ENCODE measurements at places on chromosomes 7 and 10. TPM values are rescaled to one million over a fixed set of nuclear protein-coding genes. Genes with fewer than 3 reads are reported as not detected.
A peak's percentile ranks its signal among the peaks of the same experiment; 100 is the strongest.

The ZPBP gene
- not detected for total RNA-seq

GRCh38 chr10:3777981-3778691 is 6.9 kb downstream of the KLF6 start:
- H3K36me3 ChIP-seq, result peaks cover 73% of the 10 kb centered on the region
- peak overlapping the region; percentile 80 for H3K4me3 ChIP-seq
- peaks cover 72% of the 10 kb centered on the region for H3K4me1 ChIP-seq
- peak overlapping the region; percentile 100 for H3K27ac ChIP-seq
- peak; percentile 15 for DNase-seq

- DNase-seq, result peak; percentile 94
- H3K27me3 ChIP-seq, result peaks cover 4% of the 10 kb centered on the region
- H3K27ac ChIP-seq, result no peak overlapping the region
- peaks cover 3% of the 10 kb centered on the region for H3K4me1 ChIP-seq
- H3K36me3 ChIP-seq, result no peaks in the 10 kb centered on the region
- H3K4me3 ChIP-seq, result no peak overlapping the region
Measured at GRCh38 chr7:155066417-155066950, 3.6 kb upstream of the HTR5A start.

DNA sequence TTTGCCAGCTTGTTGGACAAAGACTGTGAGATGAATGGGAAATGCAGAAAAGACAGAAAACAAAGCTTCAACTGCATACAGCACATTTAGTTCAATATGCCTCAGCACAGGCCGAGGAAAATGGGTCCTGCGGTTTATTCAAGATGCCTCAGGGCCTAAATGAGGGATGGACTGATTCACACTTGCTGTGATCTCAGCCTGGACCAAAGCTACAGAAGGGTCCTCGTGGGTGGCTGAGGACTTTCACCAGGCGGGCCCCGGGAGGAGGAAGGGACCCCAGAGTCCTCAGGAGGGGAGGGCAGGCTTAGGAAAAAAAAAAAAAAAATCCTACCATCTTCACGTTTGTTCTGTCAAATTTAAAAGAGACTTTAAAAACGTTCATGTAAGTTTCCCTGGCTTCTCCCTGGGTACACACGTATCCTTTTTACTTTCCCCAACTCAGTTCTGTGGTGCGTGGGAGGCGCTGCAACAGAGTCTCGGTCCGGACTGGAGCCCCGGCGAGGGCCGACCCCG is 624 bp upstream of the ZNF783 start:
- DNase-seq, result no peak
- H3K36me3 ChIP-seq, result peaks cover 18% of the 10 kb centered on the region
- peaks cover 10% of the 10 kb centered on the region for H3K4me1 ChIP-seq
- H3K4me3 ChIP-seq, result peak overlapping the region; percentile 78
- H3K27ac ChIP-seq, result peak overlapping the region; percentile 96

GRCh38 chr10:66951896-66952295 is 26.1 kb downstream of the LRRTM3 start:
- no peak for DNase-seq
- no peaks in the 10 kb centered on the region for H3K27me3 ChIP-seq

GRCh38 chr10:70441161-70441894 is at the start of gene NODAL:
Gene NODAL, minus strand, starts transcription at chr10:70441681. Its CDS starts 14 bp downstream, at chr10:70441667.
- H3K4me3 ChIP-seq, result peak within 1 kb of the TSS; percentile 42
- no peaks in the 10 kb centered on the region for H3K36me3 ChIP-seq
- H3K27me3 ChIP-seq, result peaks cover 46% of the 10 kb centered on the region
- H3K4me1 ChIP-seq, result peaks cover 3% of the 10 kb centered on the region
- DNase-seq, result no peak

DNA sequence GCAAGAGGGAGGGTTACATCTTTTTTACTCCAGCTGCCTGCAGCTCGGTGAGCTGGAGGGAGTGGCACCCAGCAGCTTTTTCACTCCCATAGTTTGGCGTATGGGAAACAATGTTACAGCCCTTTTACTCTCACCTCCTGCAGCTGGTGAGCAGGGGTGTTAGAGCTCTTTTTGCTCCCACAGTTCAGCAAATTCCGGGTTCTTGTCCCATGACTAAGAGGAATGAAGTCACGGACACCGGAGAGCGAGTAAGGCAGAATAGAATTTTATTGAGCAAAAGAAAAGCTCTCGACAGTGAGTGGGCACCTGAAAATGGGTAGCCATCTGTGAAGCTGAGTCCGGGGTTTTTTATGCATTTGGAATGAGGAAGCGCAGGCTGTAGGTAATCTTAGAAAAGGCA is 446.6 kb downstream of the GFRA1 start:
- no peak overlapping the region for H3K27ac ChIP-seq
- H3K36me3 ChIP-seq, result no peaks in the 10 kb centered on the region
- H3K4me3 ChIP-seq, result no peak overlapping the region
- DNase-seq, result no peak
- H3K27me3 ChIP-seq, result no peaks in the 10 kb centered on the region

DNA sequence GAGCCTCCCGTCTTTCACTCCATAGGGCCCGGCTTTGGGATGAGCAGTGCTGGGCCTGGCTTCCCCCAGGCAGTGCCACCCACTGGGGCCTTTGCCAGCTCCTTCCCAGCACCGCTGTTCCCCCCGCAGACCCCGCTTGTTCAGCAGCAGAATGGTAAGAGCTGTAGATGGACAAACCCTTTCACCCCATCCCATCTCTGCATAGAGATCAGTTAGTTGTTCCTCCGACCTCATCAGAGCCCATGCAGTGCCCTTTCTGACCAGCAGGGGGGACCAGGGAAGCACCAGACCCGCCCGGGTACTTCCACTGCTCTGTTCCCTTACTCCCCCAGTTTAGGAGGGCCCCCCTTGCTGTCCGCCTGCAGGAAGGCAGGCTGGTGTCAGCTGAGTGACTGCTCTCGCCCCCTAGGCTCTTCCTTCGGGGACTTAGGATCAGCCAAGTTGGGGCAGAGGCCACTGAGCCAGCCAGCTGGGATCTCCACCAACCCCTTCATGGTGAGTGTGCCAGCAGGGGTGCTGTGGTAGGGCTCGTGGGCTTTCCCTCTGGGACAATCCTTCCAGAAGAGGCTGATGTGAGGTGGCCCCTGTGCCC is 9.8 kb downstream of the SAP25 start:
- peaks cover 3% of the 10 kb centered on the region for H3K36me3 ChIP-seq
- H3K4me3 ChIP-seq, result no peak overlapping the region
- peak; percentile 99 for DNase-seq
- no peak overlapping the region for H3K27ac ChIP-seq
- no peaks in the 10 kb centered on the region for H3K27me3 ChIP-seq
- no peaks in the 10 kb centered on the region for H3K4me1 ChIP-seq

GRCh38 chr10:105094048-105094447 is 453.0 kb downstream of the SORCS3 start:
- H3K27ac ChIP-seq, result no peak overlapping the region
- no peak for DNase-seq
- H3K36me3 ChIP-seq, result no peaks in the 10 kb centered on the region
- no peak overlapping the region for H3K4me3 ChIP-seq
